Bone marrow (tissue), 2 donors: ENCODE measurements at places on chromosomes 3 and 15.

- peak; percentile 81 for DNase-seq
These were observed 29.5 kb downstream of the CCDC12 start for GRCh38 chr3:46946856-46947545.

DNA sequence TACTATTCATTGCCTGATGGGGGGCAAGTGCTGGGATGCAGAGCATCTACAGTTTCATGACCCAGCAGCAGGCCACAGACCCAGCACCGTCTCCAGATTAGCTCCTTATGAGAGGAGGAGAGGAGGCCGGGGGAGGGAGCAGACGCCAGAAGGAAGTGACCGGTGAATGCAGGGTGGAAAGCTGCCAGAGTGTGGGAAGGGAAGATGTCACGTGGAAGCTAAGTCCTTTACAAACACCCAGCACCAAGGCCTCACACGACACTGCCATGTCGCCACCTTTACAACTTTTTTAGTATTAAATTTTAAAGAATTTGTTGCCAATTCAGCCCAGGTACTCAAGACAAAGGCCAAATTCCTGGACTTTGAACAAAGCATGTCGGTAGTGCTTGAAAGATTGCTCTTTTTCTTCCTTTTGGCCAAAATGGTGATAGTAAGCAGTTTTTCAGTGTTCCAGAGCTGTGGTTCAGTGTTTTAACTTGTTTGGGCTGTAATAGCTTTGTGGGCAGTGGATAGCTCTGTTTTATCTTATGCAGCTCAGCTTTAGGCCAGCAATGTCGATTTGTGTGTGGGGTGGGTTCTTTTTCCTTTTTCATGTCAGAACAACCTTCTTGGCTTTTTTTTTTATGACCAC, 58.2 kb downstream of the ZBTB38 start:
- no peak for DNase-seq

- no peak for DNase-seq
These were observed 19.9 kb downstream of the MYO9A start for GRCh38 chr15:72098040-72098439.

DNA sequence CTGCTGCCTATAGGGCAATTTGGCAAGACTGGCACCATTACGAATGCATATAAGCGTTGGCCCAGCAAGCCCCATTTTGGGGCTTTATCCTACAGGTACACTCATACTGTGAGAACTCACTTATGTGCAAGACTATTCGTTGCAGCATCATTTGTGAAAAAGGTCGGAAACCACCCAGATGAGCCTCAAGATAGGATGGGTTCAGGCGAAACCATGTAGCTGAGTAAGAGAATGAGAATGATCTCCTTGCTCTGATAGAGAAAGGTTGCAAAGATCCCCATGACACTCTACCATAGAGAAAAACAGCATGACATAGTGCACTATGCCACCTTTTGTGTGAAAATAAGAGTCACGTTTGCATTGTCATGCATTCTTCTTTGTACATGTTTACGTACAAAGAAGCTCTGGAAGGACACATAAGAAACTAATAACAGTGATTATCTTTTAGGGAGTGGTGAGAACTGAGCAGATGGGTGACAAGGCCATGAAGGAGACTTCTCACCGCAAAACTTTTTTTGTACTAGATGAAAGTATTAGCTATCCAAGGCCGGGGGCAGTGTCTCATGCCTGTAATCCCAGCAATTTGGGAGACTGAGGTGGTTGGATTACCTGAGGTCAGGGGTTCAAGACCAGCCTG, 50.0 kb downstream of the RHCG start:
- DNase-seq: no peak

DNA sequence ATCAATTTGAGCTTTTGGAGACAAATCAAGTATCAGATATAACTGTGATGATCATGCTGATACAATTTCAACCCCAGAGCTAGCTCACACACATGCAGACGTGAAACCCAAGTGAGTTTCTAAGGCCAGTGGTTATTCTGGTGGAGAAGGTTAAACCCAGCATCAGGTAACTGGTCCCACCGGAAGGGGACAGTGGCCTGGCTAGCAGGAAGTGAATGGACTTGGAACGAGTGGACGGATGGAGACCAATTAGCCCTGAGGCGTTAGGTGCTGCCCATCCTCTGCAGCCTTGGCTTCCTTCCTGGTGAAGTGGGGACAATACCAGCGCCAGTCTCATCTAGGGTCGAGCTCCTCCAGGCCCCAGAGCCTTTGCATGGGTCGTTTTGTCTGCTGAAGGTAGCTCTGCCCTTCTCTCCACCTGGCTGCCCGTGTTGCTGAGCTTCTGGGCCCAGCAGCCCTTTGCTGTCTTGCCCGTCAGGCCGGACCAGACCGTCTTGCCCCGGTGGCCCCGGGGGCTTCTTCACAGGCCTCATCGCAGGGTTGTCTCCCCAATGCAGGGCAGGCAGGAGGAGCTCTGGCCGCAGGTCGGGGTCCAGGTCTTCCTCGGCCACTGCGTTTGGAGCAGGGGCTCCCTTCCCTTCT, 915 bp upstream of the KCTD6 start:
- DNase-seq: no peak

DNA sequence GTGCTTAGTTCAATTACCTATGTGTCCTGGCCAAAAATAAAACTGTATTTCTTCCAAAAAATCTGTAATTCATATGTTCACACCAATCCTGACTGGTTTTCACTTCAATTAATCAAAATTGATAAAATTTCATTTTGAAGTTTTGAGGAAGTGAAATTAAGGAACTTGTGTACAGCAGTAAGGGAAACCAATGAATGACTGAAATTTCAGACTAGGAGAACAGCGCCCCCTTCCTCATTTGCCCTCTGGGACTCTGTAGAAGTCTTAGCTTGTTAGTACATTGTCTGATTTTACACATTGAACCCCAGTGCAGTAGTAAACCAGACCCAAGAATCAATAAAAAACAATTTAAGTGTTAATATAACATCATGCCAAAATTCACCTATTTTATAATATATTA, 495.3 kb upstream of the AGTR1 start:
- no peak for DNase-seq

DNA sequence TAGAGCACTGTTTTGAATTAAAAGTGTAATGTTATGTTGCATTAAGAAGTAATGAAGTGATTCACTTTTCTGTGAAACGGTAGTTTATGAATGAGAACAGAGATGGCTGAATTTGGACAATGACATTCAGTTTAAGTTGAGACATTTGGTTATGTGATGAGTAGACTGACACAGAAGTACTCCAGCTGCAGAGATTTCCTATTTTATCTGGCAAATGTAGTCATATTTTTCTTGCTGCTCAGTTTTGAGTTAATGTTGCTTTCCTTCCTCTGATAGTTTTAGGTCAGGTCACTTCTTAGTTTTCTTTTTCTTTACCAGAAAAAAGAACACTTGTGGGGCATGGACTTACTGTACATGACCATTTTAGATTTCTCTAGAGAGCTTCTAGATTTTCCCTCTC, 51.2 kb downstream of the ASB7 start:
- no peak for DNase-seq

DNA sequence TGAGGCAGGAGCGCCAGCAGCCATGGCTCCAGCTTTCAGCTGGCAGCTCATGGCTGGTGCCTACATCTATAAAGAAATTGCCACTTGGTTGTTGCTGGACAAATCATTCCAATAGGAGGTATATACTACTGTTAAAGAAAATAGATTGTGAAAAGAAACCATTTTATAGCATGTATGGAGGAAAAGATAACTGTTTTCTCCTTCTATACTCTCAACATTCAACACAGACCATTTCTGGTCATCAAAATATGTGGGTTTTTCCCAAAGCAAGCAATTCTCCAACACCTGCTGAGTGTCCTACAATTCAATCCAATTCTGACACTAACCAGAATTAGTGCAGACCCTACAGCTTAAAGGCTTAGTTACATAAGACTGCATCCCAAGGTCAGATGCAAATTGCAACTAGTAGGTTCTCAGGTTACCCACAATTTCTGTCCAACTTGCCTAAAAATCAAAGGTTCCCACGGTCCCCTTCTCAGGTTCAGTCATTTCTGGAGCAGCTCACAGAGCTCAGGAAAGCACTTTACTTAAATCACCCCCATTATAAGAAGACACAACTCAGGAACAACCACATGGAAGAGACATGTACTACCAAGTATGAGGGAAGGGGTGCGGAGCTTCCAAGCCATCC, 42.4 kb upstream of the STRIT1 start:
- DNase-seq: no peak

DNA sequence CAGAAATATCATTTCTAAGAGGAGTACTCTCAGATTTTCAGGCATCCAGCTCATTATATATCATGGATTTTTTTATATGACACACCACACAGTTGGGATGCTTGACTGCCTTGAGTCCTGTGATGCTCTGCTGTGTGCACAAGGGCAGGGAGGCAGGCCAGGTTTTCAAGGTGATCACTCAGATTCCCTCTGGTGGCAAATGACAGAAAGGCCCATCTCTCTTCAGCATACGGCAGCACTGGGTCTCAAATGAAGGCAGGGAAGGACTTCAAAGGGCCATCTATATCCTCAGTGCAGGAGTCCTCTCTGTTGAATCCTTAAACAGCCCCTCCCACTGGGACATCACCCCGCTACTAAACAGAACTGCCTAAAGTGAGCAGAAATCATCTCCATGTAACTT, 54.8 kb upstream of the MYO5C start:
- DNase-seq: no peak

- no peak for DNase-seq
These were observed 61.0 kb downstream of the HMG20A start for GRCh38 chr15:77481670-77482069.

GRCh38 chr3:7658294-7658693, 797.4 kb downstream of the GRM7 start:
- no peak for DNase-seq

DNA sequence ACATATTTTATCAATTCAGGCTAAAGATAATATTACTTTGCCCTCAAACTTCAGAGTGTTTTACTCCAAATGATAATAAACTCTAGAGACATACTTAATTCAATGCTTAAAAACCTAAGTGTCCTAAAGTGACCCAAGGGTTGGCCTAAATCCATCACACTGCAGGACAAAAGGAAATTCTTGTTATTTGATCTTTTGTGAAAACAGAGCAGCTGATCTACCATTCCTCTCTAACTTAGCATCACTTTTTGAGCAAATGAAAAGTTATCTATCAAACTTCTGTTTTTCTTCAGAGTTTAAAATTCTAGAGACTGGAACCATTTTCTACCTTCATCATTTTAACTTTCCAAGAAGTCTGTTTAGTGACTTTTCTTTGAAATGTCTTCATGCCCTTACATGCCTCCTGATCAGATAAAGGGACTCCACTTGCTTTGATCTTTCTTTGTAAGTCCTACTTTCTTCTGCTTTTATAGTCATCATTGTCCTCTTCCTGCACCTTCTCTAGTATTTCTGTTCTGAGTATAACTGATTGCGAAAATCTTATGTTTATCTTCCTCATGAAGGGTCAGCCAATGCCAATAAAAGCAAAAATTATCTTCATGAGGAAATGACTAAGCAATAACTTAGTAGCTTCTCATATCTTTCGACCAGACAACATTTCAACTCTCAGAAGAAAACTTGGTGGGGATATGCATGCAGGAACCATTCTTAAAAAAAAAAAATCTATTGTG, 378.7 kb upstream of the TGFBR2 start:
- no peak for DNase-seq

GRCh38 chr15:79451361-79451999, 19.3 kb downstream of the MINAR1 start:
- no peak for DNase-seq

DNA sequence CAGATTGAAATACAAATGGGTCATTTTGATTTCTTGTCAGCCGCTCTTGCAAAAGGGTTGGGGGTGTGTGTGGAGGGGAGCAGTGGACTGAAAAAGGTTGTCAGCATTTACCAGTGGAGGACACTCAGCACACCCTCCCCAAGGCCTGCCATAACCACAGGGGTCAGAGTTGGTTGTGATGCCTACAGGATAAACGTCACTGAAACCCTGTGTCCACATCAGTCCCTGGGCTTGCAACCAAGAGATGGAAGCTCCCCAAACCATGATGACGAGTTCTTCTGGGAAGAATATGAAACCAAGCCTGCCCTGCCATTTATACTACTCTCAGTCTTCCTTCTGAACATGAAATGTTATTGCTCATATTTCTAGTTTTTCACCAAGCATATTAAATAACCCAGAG, 54.0 kb upstream of the UMPS start:
- no peak for DNase-seq

GRCh38 chr15:66019368-66019767, 150.1 kb downstream of the RAB11A start:
- no peak for DNase-seq

DNA sequence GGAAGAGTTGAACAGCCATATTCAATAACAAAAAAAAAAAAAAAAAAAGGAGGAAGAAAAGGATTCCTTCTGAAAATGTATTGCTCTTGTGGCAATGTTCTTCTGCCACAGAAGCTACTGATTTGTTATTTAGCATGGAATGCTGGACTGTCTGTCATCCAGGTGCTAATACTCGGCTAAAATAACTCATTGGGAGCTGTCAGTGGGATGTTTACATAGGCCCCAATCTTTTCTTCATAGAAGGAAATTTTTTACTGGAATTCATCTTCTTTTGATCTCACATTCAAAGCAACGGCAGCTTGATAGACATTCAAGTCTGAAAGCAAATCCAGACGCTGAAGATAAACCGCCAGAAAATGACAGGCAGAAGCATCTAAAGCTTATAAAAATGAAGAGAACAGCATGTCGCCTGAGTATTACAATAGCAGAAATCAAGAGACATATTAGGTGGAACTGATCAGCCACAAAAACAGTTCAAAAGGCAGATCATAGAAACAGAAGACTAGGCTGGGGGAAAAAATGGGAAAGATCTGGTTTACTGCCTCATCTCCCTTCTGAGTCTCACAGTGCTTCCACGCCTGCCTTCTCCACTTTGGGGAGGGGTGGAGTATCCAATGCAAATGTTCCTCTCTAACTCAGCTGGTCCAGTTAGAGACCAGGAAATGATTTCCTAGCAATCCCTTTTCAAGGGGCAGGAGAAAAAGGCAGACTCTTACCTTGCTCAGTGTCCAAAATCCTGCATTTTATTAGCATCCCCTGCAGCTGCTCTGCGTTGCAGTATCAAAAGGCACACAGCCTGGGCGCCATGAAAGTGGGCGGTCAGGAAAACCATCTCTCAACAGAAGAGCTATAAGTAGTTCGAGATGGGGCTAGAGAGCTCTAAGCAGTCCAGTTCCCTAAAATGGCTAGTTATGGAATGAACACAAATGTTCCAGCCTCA, 451.9 kb downstream of the FOXP1 start:
- no peak for DNase-seq

- DNase-seq: peak; percentile 69
These were observed at the start of gene PSMD6 for GRCh38 chr3:64023187-64023860. PSMD6 (minus strand) TSS chr3:64023494; CDS start chr3:64023419, 75 bp downstream.

DNA sequence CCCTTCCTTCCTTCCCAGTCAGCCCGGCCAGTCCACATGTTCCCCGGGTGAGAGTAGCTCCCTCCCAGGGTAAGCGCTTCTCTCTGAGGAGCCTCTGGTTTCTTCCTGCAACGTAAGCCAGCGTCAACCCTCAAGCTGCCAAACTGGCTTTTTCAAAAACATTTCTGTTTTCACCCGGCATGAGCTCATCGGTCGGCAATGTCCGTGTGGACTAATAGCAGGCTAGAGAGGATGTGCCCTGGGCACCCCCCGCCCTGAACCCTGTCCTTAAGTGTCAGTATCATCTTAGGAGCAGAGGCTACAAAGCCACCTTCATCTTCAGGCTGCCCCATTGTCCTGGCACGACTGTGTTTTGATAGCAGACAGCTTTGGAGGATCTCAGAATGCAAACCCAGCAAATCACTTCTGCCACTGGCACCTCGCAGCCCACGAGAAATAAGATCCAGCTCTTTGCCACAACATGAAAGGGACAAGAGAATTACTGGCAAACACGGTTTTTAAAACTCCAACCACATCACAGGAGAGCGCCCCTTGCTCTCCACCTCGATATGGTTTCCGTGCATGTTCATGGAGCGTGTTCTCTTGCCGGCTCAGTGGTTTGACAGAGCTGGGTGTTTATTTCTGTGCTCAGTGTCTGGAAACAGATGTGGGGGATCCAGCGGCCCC, 9.9 kb downstream of the ALDH1A3 start:
- DNase-seq: no peak
